ENCODE measurements at places on chromosomes 7 and 10.

DNA sequence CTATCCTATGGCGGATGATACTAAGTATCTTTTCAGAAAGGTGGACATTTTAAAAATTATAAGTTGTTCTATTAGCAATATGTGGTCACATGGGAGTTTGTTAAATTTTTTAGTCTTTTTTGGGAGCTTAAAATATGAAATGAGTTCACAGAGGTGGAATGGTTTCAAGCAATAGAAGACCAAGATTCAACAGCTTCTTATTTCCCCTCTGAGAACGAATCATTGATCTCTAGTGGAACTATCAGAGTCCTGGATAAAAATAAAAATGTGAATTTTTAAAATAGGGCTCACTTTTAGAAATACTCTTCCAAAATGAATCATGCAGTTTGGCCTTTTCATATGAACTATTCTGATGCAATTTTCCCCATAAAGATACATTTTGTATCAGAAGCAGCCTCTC, 467.7 kb upstream of the KLF6 start:
- DNase-seq = no peak

DNA sequence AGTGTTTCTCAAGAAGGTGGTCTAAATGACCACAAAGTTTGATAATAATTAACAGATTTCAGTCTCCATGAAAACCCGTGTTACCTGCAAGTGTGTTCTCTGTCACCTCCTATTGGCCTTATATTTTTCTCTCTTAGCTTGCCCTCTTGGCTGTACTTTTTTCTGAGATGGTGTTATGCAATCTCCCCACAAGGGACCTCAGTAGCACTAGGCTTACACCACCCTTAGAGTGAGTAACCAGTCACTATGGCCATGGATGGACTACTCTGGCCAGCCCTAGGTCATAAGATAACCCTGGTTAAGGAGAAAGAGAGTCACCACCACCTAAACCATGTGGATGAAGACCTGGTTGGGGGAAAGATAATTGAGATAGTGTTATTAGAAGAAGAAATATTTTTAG, 76.8 kb downstream of the NPSR1 start:
- no peak for DNase-seq

DNA sequence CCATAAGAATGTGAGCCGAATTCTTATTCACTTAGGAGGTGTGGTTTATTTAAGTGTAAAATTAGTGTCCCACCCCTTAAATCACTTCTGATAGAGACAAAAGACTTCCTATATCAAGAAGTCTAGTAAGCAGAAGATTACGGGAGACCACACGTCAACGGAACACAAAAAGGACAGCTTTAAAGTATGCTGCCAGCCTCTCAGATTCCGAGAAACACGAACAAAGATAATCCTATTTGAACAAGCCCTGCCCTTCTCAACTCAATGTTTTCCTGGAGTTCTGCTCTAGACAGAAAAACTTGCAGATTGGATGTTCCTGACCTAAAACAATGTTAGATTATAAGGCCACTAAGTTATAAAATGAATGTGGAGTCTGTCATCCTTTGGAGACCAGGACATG, 4.9 kb upstream of the MCU start:
- DNase-seq = no peak

GRCh38 chr10:118311505-118311904, 30.6 kb downstream of the FAM204A start:
- DNase-seq = no peak

GRCh38 chr10:92880917-92881316, 32.6 kb downstream of the EXOC6 start:
- DNase-seq = no peak

DNA sequence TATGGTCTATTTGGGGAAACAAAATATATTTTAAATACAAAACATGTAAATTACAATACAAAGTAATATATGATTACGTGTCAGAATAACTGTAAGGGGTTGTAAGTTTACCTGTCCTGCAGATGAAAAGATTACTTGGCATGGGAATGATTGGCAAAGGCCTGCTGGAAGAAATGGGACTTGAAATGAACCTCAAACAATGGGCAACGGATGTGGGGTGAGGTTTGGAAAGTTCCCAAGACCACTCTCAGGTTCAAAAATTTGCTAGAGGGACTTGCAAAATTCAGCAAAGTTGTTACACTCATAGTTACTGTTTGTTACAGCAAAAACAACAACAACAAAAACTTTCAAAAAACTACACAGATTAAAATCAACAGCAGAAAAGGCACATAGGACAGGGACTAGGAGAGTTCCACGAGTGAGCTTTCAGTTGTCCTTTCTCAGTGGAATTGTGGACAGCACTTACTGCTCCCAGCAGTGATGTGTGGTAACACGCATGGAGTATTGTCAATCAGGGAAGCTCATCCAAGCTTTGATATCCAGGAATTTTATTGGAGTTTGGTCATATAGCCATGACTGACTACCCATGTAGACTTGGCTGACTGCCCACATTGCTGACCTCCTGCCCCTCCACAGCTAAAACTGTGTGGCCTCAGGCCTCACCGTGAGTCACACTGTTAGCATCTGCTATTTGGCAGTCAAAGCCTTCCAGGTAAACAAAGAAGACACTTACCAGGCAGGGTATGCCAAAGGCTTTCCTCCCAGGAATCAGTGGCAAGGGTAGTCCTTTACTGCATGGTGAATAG, 43.8 kb downstream of the EXOC6 start:
- no peak for DNase-seq
